T-cell (primary cell): ENCODE measurements at places on chromosomes 12 and 14. TPM values are rescaled to one million over a fixed set of nuclear protein-coding genes. Genes with fewer than 3 reads are reported as not detected.

Gene PKP2
- 0.45 TPM for total RNA-seq

Gene SRRM4
- not detected for total RNA-seq

DNA sequence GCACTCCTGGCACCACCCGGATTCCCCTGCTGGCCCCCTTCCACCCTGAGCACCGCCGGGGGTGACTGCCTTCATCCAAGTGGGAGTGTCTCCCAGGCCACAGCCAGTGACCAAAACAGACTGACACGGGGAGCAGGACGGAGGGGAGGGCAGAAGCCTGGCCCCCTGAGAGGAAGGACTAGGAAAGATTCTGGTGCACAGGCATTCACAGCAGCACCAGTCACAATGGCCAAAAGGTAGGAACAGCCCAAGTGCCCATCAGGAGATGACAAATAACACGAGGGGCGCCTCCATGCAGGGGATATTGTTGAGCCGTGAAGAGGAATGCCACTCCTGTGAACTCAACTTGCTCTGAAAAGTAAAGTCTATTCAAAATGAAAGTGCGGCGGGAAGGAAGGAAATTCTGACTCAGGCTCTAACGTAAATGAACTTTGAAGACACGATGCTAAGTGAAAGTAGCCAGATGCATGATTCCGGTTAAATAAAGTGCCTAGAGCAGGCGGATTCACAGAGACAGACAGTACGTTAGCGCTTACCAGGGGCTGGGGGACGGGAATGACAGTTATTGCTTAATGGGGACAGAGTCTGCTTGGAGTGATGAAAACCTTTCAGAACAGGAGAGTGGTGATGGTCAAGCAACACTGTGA lies 146.1 kb upstream of the NCOR2 start:
- peak; percentile 31 for DNase-seq

DNA sequence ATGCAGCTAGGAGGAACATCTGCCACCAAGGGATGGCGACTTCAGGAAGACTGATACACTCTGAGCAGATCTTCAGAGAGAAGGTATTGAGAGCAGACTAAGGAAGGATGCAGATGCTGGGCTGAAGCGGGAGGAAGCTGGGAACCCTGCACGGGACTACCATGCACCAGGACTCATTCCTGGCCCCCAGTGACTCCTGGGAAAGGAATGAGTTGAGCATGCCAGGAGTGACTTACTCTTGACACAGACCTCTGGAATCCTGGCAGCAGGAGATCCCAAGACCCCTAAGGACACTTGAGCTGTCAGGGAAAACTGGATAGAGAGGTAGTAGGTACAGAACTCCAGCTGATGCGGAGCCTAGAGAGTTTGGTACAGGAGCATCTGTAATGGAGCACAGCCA lies 336.1 kb downstream of the RPS29 start:
- DNase-seq = no peak

DNA sequence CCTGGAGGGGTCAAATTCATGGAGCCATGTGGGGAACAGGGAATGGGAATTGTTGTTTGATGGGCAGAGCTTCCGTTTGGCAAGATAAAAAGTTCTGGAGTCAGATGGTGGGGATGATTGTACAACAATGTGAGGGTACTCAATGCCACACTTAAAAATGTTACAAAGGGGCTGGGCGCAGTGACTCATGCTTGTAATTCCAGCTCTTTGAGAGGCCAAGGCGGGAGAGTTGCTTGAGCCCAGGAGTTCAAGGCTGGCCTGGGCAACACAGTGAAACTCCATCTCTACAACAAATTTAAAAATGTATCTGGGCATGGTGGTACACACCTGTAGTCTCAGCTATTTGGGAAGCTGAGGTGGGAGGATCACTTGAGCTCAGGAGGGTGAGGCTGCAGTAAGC lies 66.0 kb upstream of the DIO3 start:
- DNase-seq = no peak
